Activated CD4-positive, alpha-beta T cell treated with anti-CD3 and anti-CD28 coated beads, Interleukin-2, amount 50 U/mL, for 4 hours (primary cell): ENCODE measurements at places on chromosomes 12 and 14.

DNA sequence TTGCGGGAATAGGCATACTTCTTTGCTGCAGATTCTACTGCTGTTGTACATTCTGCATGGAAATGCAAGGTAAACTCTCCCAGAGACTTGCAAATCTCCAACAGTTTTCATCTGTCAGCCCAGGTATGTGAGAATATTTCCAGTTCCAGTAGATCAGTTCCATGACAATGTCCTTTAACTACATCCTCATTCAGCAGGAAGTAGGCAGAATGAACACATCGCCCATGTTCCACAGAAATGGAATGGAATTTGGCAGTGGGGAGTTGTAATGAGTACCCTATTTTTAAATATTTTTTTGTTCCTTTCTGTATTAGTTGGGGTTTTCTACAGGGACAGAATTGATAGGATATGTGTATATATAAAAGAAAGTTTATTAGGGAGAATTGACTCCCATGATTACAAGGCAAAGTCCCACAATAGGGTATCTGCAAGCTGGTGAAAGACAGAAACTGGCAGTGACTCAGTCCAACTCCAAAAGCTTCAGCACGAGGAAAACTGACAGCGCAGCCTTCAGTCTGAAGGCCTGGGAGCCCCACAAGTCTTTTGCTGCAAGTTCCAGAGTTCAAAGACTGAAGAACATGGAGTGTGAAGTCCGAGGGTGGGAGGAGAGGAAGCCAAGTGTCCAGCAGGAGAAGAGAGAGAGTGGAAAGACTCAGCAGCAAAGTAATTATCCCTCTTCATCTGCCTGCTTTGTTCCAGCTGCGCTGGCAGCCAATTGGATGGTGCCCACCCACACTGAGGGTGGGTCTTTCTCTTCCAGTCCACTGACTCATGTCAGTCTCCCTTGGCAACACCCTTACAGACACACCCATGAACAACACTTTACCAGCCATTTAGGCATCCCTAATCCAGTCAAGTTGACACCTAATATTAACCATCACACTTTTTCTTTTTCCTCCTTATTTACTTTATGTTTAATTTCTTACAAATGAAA lies 110.4 kb upstream of the SCAF11 start:
- no peak for DNase-seq

DNA sequence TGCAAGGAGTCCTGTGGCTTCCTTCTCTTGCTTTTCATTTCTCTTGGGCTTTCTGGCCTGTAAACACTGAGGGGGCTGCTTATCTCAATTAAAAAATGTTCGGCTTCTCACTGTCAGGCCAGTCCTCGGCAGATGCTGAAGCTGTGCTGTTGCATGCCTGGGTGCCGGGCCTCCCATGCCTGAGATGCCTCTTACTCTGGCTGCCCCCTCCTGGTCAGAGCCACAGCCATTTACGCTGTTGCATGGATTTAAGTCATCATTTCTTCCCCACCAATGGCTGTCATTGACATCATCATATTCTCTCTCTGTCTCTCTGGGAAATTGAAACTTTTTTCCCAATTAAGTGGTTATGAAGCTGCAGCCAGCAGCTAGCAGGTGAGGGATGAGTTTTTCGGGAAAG lies 53.7 kb downstream of the FOXN4 start:
- no peak for DNase-seq

DNA sequence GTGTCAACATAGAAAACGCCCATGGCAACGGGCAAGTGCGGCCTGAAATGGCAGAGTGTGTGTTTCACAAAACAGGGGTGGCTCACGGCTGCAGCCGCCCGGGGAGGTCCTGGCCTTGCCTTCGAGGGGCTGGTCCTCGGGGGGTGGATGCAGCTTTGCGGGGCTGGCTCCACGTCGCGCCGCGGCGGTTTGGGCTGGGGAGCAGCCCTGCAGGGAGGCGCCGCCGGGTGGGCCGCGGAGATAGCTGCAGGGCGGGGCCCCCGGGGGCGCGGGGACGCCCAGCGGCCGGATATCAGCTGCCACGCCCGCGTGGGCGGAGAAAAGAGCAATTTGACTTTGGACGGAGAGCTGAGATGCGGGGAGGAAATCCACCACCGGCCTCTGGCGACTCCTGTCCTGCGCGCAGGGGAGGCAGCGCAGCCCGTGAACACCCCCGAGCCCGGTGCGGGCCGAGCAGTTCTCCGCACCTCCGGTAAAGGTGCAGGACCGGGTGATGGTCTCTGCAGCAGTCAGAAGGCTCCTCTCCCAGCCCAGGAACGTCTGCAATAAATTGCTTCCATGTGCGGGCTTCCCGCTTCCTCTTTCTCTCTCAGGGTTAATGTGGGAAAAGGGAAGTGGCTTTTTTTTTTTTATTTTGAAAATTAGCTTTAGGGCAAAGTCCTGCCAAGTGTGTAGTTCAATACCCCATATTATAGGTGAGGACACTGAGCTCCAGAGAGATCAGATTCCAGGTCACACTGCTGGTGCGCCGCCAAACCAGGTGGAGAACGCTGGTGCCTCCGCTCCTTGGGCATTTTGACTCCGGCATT lies 110.5 kb downstream of the ARF6 start:
- DNase-seq, result peak; percentile 43

- DNase-seq, result no peak
Measured at GRCh38 chr12:113086249-113087164, 30.0 kb downstream of the DTX1 start.
